ENCODE measurements at places on chromosomes 6 and 20.

- no peak for DNase-seq
Measured at GRCh38 chr6:149218471-149218870, 99.0 kb upstream of the TAB2 start.

DNA sequence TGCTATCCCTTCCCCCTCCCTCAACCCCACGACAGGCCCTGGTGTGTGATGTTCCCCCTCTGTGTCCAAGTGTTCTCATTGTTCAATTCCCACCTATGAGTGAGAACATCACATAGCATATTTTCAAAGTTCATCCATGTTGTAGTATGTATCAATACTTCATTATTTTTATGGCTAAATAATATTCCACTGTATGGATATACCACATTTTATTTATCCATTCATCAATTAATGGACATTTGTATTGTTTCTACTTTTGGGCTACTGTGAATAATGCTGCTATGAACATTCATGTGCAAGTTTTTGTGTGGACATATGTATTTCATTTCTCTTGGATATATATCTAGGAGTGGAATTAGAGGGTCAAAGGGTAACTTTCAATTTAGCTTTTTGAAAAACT, 58.7 kb upstream of the ARMC2 start:
- DNase-seq = no peak

DNA sequence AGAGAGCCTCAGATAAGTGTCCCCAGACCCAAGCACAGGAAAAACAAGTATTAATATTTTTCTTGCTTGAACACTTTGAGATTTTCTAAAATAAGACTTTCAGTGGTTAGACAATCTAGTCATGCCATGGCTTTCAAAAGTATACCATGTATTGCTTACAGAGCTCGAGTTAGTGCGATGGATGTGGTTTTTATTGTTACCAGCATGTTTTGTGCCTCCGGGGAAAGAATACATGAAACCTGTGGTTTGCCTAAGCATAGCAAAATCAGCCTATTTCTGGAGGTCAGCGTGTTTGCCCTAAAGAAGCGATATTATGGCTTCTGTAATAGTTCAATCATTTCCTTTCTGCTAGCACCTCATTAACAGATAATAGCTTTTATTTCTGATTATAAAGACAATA, 21.6 kb downstream of the RIN2 start:
- no peak for DNase-seq

- no peak for DNase-seq
Measured at GRCh38 chr6:130853555-130854183, 26.5 kb downstream of the SMLR1 start.

DNA sequence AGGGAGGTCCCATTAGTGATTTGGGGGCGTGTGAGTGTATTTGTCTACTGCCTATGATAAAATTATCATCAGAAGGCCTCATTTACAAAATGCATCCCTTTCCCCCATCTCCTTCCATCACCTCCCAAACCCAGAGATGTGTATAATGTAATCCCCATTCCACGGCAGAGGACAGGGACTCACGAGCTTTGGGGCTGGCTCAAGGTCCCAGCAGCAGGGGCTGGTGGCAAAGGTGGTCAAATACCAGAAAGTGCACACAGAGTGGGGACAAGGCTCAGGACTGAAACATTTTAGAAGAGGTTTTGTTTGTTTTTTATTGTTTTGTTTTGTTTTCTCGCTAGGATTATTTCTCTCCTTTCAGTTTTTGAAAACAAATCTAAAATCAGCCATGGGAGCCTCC, 68.5 kb upstream of the TOP1 start:
- DNase-seq = no peak
